ENCODE measurements at places on chromosomes 7 and 10.

DNA sequence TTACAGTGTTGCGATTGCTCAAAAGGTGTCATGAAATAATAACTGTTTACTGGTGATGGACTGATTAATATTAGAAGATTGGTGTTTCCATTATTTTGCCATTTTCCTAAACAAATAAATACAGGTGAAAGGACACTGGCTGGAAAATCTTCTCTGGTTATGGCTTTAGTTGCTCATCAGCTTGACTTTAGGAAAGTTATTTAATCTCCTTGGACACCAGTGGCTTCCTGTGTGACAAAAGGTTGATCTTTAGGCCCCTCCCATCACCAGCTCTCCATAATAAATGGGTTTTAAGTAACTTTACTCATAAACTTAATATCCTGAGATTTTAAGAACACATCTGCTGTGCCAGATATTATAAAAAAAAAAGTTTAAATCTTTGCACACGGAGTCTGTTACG, 737 bp downstream of the CABCOCO1 start:
- no peak for DNase-seq

- DNase-seq = no peak
Observed at GRCh38 chr10:118266098-118266748, 75.9 kb downstream of the FAM204A start.

GRCh38 chr7:106568002-106568679, 92.8 kb downstream of the CCDC71L start:
- DNase-seq = no peak

- DNase-seq = no peak
Observed at GRCh38 chr10:89655722-89656121, 10.7 kb upstream of the PANK1 start.

- DNase-seq = no peak
Observed at GRCh38 chr7:18420748-18421147, 74.8 kb upstream of the HDAC9 start.

GRCh38 chr10:81096558-81096957, 558.9 kb downstream of the SH2D4B start:
- DNase-seq = no peak

DNA sequence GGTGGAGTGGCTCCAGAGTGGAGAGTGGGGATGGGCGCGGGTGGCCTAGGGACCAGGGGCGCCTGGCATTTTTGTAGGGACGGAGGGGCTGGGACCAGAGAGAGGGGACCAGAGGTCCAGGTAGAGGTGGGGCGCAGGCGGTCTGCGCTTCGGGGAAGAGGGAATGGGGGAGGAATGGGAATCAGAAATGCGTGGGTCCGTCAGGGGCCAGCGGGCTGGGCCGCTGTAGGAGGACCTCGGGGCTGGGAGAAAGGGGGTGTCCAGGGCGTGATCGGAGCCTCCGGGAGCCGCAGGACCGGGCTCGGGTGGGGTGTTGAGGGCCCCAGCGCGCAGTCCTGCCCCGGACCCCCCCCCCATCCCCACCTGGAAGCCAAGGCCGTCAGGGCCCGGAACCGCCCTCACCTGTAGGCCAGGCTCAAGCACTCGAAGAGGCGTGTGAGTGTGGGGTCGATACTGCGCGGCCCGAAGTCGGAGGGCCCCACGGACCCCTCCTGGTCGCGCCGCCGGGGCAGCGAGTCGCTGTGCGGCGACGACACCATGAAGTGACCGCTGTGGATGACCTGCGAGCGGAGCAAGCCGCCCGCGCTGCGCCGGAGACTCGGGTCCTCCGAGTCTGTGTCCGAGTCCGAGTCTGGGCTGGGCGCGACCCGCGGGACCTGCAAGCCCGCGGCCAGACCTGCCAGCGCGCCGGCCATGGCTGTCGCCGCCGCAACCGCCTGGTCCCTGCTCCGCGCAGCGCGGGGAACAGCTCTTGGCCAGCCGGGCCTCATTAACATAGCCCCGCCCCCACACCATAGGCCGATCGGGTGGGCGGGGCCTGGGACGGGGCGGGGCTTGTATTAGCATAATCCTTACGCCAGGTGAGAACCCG, at the start of gene MLXIPL:
Gene MLXIPL, minus strand, starts transcription at position 725 of the 871 bp plus-strand sequence. Its CDS starts 30 bp downstream, at position 695.
- DNase-seq = peak; percentile 97

- no peak for DNase-seq
Observed at GRCh38 chr10:31179091-31179680, 139.8 kb upstream of the ZEB1 start.

- DNase-seq = no peak
Observed at GRCh38 chr7:23287612-23288011, 11.5 kb upstream of the MALSU1 start.

DNA sequence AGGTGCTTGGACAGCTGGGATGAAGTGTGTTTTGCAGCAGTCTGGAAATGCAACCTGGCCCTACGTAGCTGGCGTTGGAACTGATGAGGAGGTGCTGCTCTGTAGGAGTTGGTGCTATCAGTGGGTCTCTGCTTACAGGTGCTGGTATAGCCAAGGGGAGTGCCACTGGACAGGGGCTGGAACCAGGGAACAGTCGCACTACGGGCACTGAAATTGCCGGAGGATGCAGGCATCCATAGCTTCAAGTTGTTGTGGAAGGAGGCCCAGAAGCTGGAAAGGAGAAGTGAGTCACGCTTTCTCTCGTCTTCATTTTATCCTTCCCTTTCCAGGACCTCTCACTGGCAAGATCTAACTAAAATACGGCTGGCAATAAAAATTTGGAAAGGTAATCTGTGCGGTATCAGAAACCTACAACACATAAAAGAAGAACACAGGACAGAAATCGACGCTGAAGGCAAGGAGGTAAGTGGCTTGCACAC, 25.8 kb downstream of the MACC1 start:
- no peak for DNase-seq

DNA sequence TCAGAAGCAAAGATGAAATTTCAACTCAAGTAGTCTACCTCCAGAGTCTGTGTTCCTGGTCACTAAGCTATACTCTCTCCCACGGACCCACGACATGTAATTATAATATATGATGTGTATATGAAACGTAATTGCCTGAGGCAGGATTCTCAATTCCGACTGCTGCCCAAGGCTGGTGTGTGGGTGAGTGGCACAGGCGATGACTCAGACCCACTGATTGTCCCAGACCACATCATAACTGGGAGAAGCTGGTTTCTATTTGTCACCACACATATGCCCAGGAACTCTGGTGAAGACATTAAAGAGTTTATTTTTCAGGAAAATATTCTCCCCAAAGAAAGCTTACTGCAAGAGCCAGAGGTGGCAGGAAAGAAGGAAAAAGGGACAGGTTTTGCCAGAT, 219.3 kb downstream of the JAZF1 start:
- DNase-seq = no peak

GRCh38 chr7:39681887-39682441, 58.6 kb downstream of the RALA start:
- no peak for DNase-seq

DNA sequence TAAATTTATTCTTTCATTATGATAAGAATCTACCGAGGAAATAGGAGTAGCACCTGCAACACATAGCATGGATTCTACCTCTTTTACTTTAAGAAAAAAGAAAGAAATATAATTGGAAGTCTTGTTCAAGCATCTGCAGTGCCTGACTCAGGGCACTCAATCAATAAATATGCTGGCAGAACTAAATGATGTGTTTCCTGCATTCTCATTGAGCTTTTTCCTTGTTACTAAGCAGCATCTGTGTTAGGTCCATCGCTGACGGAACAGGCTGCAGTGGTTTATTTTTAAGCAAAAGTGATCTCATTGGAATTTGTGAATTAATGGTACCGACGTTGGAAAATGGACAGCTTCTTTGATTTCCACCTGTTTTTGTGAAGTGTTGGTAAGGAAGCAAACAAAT, 417.5 kb downstream of the DPP6 start:
- DNase-seq = no peak

DNA sequence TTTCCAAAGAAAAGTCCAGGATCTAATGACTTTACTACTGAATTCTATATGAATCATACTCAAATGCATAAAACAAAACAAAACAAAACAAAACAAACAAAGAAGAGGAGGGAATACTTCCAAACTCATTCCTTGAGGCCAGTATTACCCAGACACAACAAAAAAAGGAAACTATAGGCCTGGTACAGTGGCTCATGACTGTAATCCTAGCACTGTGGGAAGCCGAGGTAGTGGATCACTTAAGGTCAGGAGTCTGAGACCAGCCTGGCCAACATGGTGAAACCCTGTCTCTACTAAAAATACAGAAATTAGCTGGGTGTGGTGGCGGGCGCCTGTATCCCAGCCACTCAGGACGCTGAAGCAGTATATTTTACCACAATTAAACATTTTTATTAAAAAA, 114.6 kb downstream of the NRBF2 start:
- DNase-seq = no peak
